PC-3 (cell line): ENCODE measurements at places on chromosomes 6 and 20.

- DNase-seq, result peak; percentile 93
Observed at GRCh38 chr20:45290677-45291355, 15.8 kb upstream of the RBPJL start.

GRCh38 chr6:135939208-135939591, 87.7 kb downstream of the PDE7B start:
- DNase-seq, result no peak

- DNase-seq, result no peak
Observed at GRCh38 chr20:54590856-54591255, 115.5 kb downstream of the DOK5 start.

- no peak for DNase-seq
Observed at GRCh38 chr20:3166913-3167342, 6.4 kb downstream of the LZTS3 start.

GRCh38 chr20:7505152-7505834, 435.0 kb downstream of the HAO1 start:
- DNase-seq, result no peak

- no peak for DNase-seq
Observed at GRCh38 chr6:132401618-132402285, 477 bp upstream of the MOXD1 start.
